ENCODE measurements at places on chromosomes 5 and 9. TPM values are rescaled to one million over a fixed set of nuclear protein-coding genes. Genes with fewer than 3 reads are reported as not detected.

Gene NUTM2G
- not detected for polyA plus RNA-seq

Gene SAXO1
- not detected for polyA plus RNA-seq

Gene PCDHB15
- 0.80 TPM for polyA plus RNA-seq

Gene SLC34A3
- polyA plus RNA-seq, result 1.6 TPM

Gene SH3GL2
- polyA plus RNA-seq, result 0.11 TPM

Gene PDZD2
- 15.3 TPM for polyA plus RNA-seq

Gene CSNK1G3
- polyA plus RNA-seq, result 7.9 TPM
